ENCODE measurements at places on chromosomes 16 and 17. TPM values are rescaled to one million over a fixed set of nuclear protein-coding genes. Genes with fewer than 3 reads are reported as not detected.

The AATK gene
- total RNA-seq, result 2.4 TPM

The PPL gene
- total RNA-seq, result 1.0 TPM

The MRTFB gene
- 9.5 TPM for total RNA-seq

The SYCE1L gene
- 2.7 TPM for total RNA-seq

The SCNN1B gene
- total RNA-seq, result under 0.01 TPM

The FOXF1 gene
- total RNA-seq, result 0.66 TPM

The FN3K gene
- 5.4 TPM for total RNA-seq

The KRT32 gene
- not detected for total RNA-seq

The P2RX1 gene
- not detected for total RNA-seq

The PDILT gene
- total RNA-seq, result not detected

The CDRT15 gene
- not detected for total RNA-seq

The RPH3AL gene
- total RNA-seq, result 7.5 TPM

The GPATCH8 gene
- 12.1 TPM for total RNA-seq

The C16orf89 gene
- total RNA-seq, result not detected

The TBC1D3E gene
- not detected for total RNA-seq

The SLC13A5 gene
- total RNA-seq, result not detected

The NOG gene
- total RNA-seq, result 3.2 TPM

The KRT24 gene
- total RNA-seq, result not detected

The EFCAB3 gene
- total RNA-seq, result not detected

The MMP25 gene
- under 0.01 TPM for total RNA-seq

The SLX1A gene
- total RNA-seq, result 39.4 TPM
